ENCODE measurements at places on chromosomes 7 and 10.

- DNase-seq: no peak
Observed at GRCh38 chr10:104579136-104579535, 62.0 kb upstream of the SORCS3 start.

DNA sequence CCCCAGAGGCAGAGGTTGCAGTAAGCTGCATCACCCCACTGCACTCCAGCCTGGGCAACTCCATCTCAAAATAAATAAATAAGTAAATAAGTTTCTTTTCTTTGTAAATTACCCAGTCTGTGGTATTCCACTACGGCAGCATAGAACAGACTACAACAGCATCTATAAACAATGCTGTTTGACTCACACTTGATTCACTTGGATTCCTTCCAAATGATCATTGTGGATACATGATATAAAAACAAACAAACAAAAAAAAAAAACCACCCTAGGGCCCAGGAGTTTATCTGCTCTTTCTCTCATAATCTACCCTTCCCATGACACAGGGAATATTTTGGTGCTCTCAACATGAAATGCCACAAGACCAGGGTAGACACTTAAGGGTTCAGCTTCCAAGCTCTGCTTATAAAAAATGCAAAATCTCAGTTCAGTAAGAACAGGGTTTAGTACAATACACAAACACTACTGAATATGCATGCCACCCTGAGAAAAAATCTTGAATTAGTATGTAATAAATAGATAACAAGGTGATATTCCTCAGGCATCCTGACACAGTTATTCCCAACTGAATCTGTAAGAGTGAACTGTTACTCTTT, 200.9 kb downstream of the FAM107B start:
- DNase-seq: peak; percentile 72

DNA sequence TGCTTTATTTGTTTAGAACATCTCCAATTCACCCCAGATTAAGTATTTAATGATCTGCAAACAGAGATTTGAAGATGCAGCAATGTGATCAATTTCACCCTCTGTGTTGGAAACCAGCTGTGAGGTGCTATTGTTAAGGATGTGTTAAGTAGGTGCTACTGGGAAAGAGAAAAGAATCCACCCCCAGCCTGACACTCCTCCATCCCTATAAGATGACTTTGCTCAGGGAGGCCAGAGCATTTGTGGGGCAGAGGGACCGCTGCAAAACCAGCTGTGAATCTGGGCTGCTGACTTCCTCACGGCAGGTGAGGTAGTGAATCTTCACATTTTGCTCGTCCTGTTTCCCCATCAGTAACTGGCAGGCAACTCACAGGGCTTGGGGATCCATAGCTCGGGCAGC, 297.5 kb downstream of the GFRA1 start:
- no peak for DNase-seq

GRCh38 chr7:1546274-1546908, 9.6 kb downstream of the TMEM184A start:
- DNase-seq: no peak

- DNase-seq: no peak
Observed at GRCh38 chr10:101293007-101293723, 60.8 kb upstream of the BTRC start.

GRCh38 chr10:120039046-120039445, 146.5 kb downstream of the SEC23IP start:
- no peak for DNase-seq

DNA sequence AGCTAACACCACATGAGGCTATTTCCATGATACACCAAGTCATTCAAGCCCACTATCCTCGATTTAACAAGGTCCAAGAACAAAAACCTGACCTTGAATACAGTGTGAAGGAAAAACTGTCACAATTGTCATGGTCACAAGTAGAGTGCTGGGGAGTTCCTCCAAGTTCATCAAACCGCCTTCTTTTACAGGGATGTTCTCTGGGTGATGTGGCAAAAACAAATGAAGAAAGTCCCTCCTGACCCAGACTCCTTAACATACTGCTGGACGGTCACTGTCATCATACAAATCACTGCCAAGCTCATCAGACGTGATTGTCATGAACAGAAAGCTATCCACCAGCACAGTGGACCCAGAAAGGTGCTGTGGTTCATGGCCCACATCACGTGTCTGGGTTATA, 28.9 kb downstream of the HIPK2 start:
- no peak for DNase-seq

GRCh38 chr10:7308826-7309225, 102.0 kb downstream of the SFMBT2 start:
- no peak for DNase-seq

DNA sequence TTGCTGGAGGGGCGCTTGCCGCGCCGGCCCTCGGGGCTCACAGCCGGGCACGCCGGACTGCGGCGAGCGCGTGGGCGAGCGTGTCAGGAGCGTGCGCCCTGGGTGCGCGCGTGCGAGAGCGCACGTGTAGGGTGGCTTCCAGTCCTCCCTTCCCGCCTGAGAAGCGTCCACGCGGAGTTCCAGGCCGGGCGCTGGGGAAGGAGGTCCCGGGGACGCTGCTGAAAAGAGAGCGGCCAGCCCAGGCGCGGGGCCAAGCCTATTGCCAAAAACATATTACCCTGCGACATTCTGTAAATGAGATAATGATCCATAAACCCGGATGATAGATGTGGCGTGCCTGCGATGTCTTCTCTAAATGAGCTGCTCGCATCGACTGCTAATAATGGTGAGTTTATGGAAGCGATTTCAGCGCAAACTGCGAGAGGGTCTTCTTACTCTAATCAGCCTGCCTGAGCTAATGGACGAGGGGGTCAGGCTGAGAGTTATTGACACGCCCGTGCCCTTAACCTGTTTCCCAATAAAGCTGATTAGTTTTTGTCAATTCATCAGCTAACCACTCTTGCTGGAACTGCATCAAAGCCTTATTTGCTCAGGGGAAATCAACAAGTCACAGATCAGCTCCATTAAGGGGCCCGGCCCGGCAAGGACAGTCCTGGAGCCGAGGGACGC, 8.0 kb upstream of the MNX1 start:
- no peak for DNase-seq

- DNase-seq: no peak
Observed at GRCh38 chr7:150358988-150359621, 9.5 kb upstream of the REPIN1 start.

GRCh38 chr7:21773326-21773725, 172.4 kb downstream of the CDCA7L start:
- DNase-seq: no peak

DNA sequence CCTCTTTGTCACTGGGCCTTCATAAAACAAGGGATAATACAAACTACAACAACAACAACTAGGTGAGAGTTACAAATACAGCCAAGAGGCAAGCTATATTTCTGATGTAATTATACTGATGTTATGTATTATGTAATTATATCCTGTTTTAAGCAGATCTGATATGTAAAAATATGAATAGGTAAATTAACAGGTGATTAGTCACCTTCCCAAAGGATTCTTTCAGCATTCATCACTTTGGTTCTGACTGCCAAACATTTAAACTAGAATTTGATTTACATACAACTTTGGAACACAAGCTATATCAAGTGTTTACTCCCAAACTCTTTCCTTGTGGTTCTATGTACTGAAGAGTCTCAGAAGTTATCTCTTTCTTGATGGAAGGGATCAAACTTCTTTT, 53.7 kb downstream of the BEND7 start:
- no peak for DNase-seq

- no peak for DNase-seq
Observed at GRCh38 chr7:19224951-19225350, 79.7 kb upstream of the FERD3L start.

DNA sequence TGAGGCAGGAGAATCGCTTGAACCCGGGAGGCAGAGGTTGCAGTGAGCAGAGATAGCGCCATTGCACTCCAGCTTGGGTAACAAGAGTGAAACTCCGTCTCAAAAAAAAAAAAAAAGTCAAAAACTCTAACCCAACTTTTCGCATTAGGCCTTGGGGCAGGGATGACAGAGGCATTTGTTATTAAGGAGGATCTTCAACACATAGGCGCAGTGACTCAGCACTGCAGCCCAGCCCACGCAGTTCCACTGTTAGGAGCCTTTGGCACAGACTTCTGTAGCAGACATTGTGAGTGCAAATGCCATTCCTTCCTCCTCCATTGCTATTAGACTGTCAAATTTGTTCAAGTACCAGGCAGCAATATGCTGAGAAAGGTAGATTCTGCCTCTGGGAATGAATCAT, 43.1 kb upstream of the KLHL7 start:
- DNase-seq: no peak

DNA sequence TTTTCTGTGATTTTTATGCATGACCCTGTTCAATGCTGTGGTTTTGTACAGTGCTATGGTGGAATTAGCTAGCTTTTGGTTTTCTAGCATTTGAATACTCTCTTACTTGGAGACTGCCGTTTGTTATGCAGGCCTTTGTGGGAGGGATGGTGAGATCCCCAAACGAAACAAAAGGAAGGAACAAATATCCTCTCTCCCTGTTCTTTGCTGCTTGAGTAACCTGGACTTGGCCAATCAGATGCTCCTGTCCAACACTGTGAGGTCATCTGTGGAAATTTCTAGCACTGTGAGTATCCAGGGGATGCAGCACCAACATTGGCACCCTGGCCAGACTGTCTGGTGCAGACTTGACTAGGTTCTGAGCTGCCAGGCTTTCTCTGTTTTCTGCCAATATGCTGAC, 314.4 kb downstream of the ANKRD30A start:
- DNase-seq: no peak

DNA sequence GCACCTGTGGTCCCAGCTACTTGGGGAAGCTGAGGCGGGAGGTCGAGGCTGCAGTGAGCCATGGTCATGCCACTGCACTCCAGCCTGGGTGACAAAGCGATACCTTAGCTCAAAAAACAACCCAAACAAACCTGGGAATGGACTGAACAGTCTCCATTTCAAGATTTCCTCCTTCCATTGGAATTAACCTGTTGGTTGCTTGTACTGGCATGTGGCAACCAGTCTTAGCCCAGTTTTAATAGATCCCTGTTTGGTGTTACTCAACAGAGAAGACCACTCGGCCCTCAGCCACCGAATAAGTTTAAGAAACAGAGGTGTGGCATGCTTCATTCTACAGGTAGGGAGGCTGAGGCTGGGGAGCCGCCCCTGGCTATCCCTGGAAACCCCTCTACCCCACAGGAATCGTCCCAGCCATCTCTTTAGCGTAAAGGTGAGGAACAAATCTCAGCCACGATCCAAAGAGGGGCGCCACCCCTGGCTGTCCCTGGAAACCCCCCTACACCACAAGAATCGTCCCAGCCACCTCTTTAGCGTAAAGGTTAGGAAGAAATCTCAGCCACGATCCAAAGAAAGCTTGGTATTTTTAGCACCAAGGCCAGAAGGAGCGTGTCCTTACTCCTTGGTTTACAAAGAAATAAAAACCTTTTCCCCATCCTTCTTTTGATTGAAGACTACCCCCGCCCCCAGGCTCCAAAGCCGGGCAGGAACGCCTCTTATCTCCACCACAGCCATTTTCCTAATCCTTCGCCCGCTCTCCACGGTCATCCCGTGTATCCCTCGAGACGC, 861 bp upstream of the TSPAN14 start:
- no peak for DNase-seq

- no peak for DNase-seq
Observed at GRCh38 chr10:109866168-109866994, 56.9 kb downstream of the XPNPEP1 start.

GRCh38 chr10:129131457-129132132, 335.4 kb upstream of the MGMT start:
- DNase-seq: no peak

DNA sequence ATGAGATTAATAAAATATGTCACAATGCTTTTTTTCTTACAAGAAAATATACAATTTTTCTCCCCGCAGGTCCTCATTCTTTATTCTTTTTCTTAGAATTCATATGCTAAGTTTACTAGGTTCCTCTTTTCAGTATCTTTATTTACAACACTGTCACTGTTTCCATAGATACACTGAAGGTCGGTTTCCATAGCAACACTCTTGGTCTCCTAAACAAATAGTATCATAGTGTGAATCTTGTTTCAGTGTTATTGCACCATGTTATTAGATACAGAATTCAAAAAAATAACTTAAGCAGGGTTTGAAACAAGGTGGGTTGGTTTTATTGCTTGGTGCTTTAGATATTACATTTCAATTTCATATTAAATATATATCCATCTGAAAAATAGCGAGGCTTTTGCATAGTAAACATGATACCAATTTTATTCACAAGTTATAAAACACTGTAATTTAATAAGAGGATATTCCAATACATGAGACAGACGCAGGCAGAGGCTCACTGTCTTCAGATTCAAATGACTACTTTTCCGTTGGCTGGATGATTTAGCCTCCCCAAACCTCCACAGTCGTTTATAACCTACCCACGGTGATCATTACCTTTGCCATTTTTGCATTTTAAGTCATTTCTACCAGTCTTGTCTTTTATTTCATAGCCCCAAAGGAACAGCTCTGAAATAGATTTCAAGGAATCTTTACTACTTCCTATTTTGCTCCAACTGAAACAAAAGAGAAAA, 88.9 kb upstream of the KLF6 start:
- no peak for DNase-seq

- DNase-seq: no peak
Observed at GRCh38 chr10:93873420-93874115, 20.2 kb upstream of the SLC35G1 start.

- DNase-seq: no peak
Observed at GRCh38 chr7:25855854-25856782, 295.9 kb upstream of the NFE2L3 start.

DNA sequence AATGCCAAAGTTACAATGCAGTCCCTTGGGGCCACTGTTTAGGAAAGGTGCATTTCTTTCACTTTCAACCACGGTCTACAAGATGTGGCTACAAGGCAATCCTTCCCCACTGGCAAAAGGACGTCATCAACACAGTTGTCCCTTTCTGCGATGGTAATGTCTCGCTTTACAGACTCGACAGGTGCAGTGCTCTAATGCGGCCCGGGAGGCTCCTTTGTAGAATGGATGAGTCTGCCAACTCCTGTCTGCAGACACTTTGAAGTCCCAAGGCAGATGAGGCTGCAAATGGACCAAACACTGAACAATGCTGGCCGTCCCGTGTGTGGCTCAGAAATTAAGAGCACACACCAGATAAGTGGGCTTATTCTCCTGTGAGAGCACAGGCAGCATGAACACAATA, 133.7 kb downstream of the PIP4K2A start:
- DNase-seq: no peak

- DNase-seq: no peak
Observed at GRCh38 chr7:44460325-44460724, 30.1 kb downstream of the NUDCD3 start.

GRCh38 chr10:48710647-48711275, 26.1 kb downstream of the WDFY4 start:
- no peak for DNase-seq

DNA sequence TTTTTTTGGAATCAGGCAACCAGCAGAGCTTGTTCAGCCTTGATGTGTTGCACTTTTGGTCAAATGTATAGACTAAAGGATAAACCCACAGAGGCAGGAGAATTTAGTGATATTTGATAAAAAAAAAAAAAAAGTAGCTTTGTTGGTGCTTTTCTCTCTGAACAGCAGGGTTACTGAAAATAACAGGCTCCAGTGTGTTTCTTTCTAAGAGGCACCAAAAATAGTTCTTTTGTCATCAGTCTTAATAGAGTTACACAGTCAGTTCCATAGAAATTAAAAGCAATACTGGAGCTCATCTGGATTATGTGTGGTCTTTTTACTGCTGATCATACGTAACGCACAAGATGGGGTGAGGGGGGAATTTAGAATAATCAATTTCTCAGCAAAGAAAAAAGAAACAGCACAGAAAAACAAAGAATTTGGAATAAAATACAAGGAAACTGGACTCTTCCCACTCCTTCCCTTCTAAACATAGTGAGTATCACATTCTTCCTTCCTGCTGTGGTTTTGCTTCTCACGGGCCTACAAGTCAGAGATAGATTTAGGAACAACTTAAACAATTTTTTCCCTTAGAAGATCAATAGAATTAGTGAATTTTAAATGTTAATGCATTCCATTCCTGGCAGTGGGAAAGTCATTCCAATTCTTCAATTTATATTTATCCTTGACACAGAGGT, 178.8 kb upstream of the AKR1E2 start:
- DNase-seq: no peak
